Activated CD4-positive, CD25-positive, alpha-beta regulatory T cell treated with anti-CD3 and anti-CD28 coated beads, Interleukin-2, amount 50 U/mL, for 24 hours (primary cell): ENCODE measurements at places on chromosomes 3 and 15.

DNA sequence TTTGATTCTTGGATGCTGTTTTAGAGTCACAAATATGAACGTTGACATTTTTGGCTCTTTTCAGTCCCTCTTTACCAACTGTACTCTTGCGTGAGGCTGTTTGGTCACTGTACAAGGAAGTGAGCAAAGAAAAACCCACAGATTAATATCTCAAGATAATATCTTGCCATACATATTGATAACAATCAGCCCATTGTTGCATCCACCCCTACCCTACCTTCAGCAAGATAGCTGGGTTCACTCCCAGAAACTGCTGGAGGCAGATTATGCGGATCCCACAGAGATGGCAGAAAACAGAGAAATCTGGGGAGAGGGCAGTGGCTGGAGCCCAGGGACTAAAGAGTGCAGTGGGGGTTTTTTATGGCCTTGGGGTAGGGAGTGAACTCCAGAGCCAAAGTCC lies 29.9 kb upstream of the MFSD1 start:
- no peak for ATAC-seq

DNA sequence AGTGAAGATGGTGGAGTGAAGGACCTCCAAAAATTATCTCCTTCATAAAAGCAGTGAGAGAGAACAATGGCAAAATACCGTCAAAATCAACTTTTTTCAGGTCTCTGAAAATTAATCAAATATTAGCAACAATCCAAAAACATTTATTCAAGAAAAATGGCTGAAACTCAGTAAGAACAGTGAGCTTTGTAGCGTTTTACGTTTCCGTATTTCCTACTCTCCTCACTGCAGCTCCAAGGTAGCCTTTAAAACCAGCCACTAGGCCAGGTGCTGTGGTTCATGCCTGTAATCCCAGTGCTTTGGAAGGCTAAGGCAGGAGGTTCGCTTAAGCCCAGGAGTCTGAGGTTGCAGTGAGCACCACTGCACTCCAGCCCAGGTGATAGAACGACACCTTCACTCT lies 38.5 kb downstream of the ATP10A start:
- ATAC-seq, result no peak

DNA sequence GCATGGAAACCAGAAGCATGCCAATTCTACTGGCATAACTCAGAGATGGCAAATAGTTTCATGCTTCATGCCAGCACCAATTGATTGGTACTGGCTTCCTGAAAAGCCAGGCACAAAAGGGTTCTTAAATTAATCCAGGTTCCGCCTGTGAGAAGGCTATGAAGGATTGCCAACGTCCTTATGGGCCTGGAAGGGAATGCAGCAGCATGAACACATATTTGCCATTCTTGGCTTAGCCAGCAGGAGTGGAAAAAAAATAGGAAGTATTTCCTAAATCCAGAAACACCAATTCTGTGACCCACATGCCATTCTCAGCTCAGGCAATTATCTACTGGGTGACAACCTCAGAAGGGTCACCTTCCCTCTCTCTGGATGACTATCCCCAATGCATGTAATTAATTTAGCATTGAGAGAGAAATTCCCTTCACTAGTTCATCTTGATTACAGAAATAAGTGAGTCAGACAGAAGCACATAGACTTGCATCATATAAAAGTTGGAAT lies 36.0 kb downstream of the ADAMTS9 start:
- ATAC-seq, result no peak

- ATAC-seq, result no peak
These were observed 358.0 kb downstream of the WDR72 start for GRCh38 chr15:53401503-53401902.

GRCh38 chr3:53269888-53270880 lies 14.4 kb upstream of the TKT start:
- peak; percentile 83 for ATAC-seq

GRCh38 chr3:50111757-50112156 lies 23.0 kb downstream of the RBM5 start:
- no peak for ATAC-seq

DNA sequence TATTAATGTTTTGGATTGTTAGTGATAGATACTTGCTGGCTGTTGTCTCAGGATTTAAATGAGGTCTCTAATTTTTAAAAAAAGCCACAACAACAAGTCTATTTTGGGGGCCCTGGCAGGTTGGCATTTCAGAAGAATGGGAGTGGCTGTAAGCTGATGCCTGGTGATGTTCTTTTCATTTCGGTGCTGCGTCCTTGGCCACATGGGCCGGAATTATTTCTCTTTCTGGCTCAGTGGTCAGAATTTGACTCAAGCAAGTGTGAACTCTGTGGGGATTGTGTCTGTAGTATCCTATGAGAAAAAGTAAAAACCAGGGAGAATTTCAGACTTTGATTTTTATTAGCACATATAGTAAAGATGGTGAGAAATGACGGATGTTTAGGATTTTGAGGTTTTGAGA lies 203.0 kb downstream of the AKAP13 start:
- ATAC-seq, result no peak

GRCh38 chr3:132055872-132056271 lies 21.1 kb upstream of the CPNE4 start:
- no peak for ATAC-seq

- ATAC-seq, result no peak
These were observed 18.0 kb downstream of the FAM98B start for GRCh38 chr15:38471974-38472373.

DNA sequence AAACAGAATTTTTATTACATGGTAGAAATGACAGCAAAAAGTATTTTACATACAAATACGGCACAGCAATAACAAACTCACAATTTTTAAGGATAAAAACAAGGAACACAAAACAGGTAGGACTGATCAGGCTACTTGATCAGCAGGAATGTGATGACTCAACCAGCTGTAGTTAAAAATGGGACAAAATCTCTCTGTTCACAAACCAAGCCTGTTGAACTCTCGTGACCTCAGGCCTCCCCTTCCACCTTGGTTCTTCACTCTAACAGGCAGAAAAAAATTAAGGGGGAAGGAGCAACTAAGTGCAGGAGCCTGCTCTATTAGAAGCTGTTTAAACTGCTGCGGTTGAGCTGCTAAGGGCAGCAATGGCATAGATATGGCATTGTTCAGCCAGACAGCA lies 18.7 kb downstream of the FBXL22 start:
- no peak for ATAC-seq

DNA sequence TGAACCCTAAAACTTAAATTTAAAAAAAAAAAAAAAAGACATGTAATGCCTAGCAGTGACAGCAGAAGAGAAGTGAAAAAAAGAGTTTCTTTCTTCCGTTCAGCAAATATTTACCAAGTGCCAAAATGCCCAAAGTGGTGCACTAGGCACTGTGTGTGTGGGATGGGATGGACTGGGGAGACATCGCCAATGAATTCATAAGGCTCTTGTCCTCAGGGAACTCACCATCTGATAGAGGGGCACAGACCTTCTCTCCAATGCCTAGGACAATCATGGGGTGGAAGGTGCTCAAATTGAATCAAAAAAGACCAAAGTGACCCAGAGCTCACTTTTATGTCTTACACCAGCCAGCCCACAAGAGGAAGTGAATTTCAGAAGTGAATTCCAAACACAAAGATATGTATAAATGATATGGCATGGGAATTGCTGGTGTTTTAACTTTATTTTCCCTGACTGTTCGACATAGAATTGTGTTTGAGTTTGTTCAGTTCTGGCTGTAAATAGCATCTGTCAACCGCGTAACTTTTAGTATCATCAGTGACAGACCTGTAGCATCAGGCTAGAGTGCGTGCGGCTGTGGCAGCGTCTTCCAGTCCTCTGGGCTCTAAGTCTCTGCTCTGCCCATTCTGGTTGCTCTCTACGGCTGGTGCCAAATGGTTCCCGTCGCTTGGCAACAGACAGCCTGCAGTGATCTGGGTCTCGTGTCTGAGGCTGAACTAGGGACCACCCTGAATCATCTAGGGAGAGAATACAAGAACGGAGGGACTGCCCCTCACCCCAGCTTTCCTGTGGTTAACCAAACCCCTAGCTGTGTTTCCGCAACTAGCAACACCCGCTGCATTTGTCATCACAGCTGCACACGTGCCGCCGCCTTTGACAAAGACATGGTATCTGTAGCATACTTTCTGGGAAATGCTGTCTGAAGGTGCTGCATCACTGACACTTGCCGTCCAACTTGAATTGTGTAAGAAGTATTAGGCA lies 154.0 kb upstream of the THBS1 start:
- ATAC-seq, result peak; percentile 89

- ATAC-seq, result no peak
These were observed 50.0 kb upstream of the NPHP3 start for GRCh38 chr3:132772252-132772651.

DNA sequence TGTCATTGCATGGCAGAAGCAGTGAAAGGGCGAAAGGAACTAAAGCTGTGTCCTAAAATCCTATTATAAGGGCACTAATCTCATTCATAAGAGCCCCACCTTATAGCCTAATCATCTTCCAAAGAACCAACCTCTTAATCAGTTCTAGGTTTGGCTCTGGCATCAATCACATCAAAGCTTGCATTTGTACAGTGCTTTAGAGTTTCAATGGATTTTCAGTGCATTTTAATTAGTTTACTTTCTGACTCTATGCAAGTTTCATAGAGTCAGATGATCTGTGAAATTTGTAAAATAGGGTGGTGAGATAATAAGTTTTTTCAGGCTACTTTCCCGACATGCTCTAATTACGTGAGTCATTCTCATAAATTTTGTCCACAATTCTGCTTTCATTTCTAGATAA lies 341.1 kb downstream of the DIPK2A start:
- ATAC-seq, result no peak
